ENCODE measurements at places on chromosomes 4 and X.

DNA sequence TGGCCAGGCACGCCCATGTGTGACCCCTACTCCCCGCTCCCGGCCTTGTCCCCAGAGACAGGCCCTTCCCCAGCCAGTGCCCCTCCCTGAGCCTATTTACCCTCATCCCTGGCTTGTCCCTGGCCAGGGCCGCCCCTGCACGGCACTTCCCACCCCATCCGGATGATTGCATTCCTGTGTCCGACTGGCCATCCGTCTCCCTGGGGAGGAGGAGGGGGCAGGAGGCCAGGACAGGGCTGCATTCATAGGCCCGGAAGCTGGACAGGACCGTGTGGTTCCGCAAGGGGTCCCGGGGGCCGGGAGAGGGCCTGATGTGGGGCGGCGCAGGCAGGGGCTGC lies 22.8 kb downstream of the CTBP1 start:
- DNase-seq = no peak

GRCh38 chr4:7107166-7107905 lies 39.5 kb upstream of the GRPEL1 start:
- DNase-seq = no peak

DNA sequence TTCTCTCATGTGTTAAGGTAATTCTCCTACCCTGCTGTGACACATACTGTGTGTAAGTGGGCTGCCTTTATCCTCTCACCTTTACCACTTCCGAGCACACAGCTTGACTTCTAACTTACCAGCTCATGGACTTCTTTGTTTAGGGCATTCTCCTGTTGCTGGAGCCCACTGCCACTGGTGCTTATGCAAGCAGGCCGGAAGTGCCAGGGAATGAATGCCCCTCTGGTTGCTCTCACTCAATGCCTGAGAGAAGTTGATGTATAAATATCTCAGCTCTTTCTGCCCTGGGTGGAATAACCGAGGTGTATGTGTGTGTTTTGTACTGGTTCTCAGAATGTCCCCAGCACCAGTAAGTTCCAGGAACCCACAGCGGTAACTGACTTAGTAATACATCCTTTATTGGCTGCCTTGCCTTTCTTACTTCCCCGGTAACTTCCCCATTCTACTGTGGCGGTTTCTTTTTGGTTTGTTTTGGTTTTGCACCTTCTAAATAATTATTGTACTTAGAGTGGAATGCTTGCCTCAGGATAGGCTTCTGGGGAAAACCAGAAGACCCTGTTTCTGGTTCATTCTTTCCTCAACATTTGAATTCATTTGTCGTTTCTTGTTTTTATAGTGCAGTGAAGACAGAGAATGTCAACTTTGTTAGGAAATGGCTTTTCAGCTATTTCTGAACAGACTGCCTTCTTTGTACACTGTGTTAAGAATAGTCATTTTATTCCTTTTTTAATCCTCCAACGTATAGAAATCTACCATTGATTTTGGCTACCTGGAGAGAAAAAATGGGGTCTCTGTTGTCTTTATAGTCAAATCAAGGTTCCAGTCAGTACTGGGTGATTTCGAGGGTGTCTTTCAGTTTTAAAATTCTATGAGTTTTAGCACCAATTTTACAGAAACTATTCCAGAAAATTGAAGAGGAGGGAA lies 45.4 kb downstream of the CXorf58 start:
- no peak for DNase-seq

DNA sequence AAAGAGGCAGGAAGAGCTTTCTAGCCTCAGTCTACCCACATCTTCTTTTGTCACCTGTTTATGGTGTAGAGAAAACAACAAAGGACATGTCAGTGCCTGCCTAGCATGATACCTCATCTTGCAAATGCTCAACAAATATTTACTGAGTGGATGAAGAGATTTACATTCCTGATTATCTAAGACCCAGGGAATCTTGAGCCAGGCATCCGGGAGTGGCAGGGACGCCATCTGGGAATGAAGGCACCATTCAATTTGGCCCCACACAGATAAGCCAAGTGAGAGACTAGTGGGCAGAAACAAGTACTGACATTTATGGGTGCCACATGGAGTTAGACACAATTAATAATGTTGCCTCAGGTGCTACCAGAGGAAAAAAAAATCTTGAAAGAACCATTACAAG lies 36.8 kb upstream of the CASK start:
- DNase-seq = no peak

GRCh38 chr4:102503831-102504786 lies 3.0 kb downstream of the NFKB1 start:
- DNase-seq = no peak

DNA sequence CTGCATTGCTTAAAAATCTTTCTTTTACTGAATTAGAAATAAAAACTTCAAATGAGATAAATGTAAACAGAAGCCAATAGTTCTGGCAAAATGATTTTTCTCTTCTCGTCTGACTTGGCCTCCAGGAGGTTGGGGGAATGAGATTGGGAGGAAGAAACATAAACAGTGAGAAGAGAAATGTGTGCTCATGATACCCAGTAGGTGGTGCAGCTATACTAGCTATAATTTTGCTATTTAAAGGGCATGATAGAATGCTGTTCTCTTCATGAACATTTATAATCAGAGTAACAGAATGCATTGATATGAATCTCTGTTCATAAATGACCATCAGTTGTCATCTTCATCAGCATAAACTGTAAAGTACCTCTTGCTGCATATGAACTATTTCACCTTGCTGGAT lies 85.5 kb downstream of the TACR3 start:
- DNase-seq = no peak

- peak; percentile 68 for DNase-seq
Observed at GRCh38 chr4:184232202-184232601, 14.5 kb upstream of the ENPP6 start.

GRCh38 chr4:7398104-7398423 lies 36.7 kb downstream of the PSAPL1 start:
- no peak for DNase-seq

All from HepG2 (cell line).